ENCODE measurements at places on chromosomes 4 and X.
A peak's percentile ranks its signal among the peaks of the same experiment; 100 is the strongest.

DNA sequence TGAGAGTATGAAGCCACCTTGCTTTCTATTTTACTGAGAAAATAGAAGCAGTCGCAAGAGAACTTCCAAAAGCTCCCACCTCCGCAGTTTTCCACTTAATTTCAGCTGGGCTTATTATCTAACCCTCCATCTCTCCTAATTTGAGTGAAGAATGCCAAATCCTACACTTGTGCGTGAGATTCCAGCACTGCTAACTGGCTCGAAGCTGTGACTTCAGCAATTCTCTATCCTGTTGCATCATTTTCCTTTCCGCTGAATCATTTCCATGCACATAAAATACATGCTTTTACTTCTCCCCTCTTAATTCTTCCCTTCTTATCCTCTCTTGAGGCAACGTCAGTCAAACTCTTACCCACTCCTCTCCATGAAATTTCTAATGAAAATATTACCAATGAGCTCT is 189.5 kb downstream of the GASK1B start:
- DNase-seq, result peak; percentile 21

DNA sequence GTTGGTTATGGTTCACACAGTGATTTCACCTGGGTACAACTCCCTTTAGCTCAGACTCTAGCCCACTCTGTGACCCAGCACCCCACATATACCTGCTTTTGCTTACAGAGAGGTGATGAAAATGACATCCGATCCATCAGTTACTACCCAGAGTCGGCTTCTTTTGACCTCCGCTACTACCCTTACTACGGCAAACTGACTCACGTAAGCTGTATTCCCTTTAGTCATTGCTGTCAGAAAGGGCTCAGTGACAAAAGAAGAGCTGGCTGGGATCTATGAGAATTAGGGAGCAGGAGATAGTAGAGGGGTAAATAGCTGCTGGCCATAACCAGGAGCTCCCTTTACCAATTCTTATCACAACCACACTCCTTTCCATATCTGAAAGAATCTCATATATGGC is 16.7 kb downstream of the ATP1B4 start:
- DNase-seq, result no peak

GRCh38 chr4:70110917-70111316 is 43.1 kb upstream of the PRR27 start:
- DNase-seq, result no peak

DNA sequence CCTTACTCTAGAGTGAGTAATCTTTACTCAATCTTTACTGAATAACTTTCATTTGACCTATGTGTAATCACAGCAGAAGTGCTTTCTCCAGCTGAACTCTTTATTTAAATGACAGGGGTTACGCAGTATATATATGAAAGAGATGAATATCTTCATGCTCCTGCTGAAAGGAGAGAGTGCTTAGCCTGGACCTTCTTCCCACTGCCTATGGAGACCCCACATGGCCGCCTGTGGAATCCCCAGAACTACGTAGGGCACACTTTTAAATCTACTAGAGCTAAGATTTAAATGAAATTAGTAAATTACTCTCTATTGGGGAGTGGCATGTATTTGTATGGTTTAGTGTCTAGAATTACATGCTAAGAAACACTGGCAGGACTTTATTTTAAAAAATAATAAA is 391.2 kb downstream of the ANKRD50 start:
- no peak for DNase-seq

GRCh38 chr4:90198086-90198847 is 71.1 kb downstream of the CCSER1 start:
- no peak for DNase-seq

- DNase-seq, result peak; percentile 49
Measured at GRCh38 chrX:50579955-50580354, 109.3 kb upstream of the DGKK start.

DNA sequence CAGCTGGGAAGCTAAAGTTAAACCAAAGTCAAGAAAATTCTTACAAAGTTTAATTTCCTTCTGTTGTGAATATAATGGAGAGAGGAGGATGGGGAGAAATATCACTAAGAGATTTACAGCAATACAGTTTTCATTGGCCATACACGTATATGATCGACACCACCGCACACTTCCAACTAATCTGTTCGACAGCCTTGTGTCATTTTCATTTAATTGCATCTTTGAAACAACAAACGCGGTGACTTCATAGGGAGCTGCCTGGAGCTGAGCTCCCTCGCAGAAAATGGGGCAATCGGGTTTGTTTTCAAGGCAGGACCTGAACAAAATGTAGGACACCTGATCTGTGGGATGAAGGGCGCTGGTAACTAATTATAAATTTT is 1.3 kb downstream of the PTPN13 start:
- DNase-seq, result no peak

DNA sequence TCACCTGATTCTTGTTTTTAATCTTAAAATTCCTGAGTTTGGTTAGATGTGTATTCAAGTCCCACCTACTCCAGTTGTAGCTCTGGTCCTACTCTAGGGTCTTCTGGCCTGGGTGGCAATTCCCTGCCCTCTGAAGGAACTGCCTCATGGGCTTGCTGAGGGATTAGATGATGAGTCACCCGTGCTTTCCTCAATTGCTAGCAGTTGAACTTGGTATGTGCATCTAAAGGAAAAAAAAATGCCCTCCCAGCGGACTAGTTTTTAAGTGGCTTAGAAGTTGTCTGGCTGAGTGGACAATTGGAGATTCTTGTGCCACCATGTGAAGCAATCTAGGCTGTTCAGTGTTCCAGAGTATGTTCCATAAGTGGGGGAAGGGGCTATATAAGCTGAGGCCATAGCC is 127.0 kb downstream of the CCNG2 start:
- peak; percentile 3 for DNase-seq

GRCh38 chrX:137313627-137314026 is 252.3 kb upstream of the ZIC3 start:
- DNase-seq, result no peak

- DNase-seq, result no peak
Measured at GRCh38 chr4:142697320-142697719, 148.8 kb downstream of the INPP4B start.

Measured in fibroblast of skin of scalp (primary cell).